ENCODE measurements at places on chromosomes 2 and 18.

GRCh38 chr18:48975120-48975816 is 24.5 kb upstream of the SMAD7 start:
- no peak for DNase-seq

- DNase-seq: no peak
Measured at GRCh38 chr2:11103984-11104793, 51.1 kb upstream of the SLC66A3 start.

GRCh38 chr2:34070196-34070595 is 471.1 kb upstream of the FAM98A start:
- no peak for DNase-seq

- no peak for DNase-seq
Measured at GRCh38 chr18:58554404-58554803, 74.5 kb downstream of the ALPK2 start.

- no peak for DNase-seq
Measured at GRCh38 chr2:30694286-30695055, 112.8 kb downstream of the CAPN13 start.

DNA sequence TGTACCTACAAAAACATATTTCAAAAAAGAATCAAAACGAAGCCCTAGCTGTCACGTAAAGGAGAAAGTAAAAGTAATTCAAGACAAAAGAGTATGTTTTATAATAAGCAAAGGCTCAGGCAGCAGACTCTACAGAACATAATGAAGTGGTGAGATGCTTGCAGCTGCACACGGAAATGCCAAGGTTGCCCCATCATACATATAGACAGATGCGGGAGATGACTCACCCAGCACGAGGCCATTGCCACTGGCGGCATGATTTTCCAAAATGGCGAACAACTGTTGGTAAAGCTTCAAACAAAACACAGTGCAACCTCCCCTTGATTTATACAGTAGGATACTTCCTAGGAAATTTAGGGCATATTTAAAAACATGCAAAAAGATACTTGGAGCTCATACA is 26.0 kb upstream of the C1QL2 start:
- no peak for DNase-seq

GRCh38 chr2:150885236-150885635 is 376.4 kb downstream of the RBM43 start:
- DNase-seq: no peak

DNA sequence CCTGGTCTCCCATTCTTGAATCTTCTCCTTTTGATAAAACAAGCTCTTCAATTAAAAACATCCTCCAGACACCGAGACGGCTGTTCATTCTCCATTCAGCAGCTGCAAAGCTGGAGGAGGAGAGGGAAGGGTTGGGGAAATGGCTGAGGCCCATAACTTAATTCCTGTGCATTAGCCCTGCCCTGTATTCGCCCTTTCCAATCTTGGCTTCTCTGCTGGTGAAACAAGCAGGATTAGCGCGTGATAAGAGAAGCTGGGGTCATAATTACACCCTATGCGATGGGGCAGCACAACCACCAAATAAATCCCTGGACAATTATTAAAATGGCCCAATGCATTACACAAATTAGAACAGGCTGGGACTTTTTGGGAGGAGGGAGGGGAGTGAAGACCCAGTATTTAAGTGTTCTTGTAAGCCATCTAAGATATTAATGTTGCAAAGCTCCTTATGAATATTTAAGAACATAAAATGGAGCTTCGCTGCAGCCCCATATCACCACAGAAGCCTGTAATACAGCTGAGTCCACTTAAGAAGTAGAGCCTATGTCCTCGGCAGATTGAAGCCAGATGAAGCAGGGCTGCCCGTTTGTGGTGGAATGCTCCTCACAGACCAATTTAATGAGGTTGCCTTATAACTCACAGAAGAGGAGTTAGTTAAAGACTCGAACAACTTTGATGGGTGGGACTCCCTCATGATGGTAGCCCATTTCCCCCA is 176.6 kb upstream of the SKOR2 start:
- no peak for DNase-seq

DNA sequence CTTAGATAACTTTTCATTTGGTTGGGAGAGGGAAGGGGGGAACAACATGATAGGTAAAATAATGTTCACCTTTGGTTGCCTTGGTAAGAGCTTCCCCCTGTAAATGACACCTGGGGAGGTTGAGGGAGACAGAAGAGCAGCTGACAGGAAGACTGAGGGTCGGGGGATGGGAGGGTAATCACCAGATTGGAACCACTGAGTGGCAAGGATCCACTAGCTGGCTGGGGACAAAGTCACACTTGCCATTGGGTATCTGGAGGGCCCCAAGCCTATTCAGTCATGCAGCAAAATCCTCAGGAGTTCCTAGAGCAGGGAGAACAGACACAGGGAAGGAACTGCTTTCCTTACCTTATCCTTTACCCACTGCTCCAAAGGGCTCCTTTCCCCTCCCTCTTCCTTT is 84.3 kb downstream of the MAPK4 start:
- DNase-seq: no peak

- no peak for DNase-seq
Measured at GRCh38 chr18:58805467-58806187, 59.0 kb upstream of the ZNF532 start.

- no peak for DNase-seq
Measured at GRCh38 chr2:118699447-118700175, 147.8 kb downstream of the EN1 start.

DNA sequence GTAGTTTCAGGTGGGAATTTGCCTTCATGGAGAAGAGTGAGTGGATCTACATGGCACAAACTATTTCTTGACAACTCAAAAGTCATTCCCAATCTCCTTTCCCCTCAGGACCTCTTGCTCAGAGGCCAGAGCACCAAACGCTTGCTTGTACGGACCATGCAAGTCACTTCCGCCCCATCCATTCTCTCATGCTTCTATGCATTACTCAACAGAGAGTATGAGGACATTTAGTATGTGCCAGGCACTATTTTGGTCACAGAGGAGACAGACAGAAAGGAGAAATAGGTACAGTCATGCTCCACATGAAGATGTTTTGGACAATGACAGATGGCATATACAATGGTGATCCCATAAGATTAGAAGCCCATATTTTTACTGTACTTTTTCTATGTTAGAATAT is 117.5 kb downstream of the ACTR3 start:
- no peak for DNase-seq

DNA sequence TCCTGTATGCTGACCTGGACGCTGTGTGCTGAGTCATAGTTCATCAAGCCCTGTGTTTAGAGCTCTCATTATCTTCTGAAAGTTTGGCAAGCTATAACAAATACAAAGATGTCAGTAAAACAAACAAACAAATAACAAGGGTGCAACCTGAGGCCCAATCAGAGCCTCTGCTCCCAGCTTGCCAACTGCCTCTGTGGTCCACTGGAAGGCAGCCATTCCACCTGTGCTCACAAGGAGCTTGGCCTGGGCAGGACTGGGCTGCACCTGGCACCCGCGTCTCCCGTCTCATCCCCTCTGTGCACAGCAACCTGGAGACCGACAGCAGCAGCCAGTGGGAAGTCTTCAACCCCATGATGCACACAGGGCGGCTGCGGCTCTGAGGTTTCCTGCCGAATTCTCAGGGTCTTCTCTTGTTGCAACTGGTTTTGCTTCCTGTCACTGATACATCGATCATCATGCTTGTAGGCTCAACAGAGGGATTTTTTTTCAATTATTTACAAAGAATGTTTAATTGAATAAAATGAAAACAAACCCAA is 97.8 kb downstream of the TMEM18 start:
- DNase-seq: no peak

DNA sequence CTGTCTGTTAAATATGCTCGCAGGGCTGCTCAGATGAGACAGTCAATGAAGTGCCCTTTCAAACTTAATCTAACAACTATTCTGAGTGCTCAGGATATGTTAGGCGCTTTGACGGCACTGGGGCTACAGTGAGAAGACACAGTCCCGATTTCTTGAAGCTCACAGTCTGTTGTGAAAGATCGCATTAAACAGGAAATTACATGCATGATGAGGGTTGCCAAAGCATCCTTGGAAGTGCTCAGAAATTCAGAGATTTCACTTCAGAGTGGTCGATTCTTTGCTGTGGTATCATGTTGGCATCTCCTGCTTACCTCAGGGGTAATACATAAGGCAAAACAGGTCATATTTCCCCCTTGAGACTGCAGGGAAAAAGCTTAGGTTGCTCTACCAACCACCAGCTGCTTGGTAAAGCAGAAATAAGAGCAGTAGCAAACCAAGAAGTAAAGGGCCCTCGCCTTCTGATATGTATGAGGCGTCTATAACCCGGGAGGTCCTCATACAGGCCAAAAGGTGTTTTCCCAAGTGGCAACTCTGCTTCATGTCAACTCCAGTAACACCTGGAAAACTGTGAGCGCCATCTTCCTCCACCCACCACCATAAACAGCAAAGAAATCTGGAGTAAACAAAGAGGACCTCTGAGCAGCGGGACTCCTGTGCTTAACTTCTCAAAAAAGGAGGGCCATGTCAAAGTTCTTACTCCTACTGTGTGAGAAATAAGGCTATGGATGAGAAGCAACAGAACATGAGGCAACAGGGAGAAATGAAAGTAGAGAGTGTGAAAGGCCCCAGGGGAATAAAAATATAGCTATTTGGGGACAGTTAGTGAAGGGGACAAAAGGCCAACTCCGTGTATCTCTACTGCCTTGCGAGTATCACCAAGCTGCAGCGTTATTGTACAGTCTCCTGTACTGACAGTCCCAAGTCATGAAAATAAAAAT is 79.3 kb downstream of the CLHC1 start:
- no peak for DNase-seq

Data from KBM-7 (cell line).